ENCODE measurements at places on chromosomes 4 and X.

- no peak for DNase-seq
Observed at GRCh38 chr4:36476135-36476534, 194.7 kb downstream of the DTHD1 start.

- DNase-seq: no peak
Observed at GRCh38 chr4:118033148-118034052, 886 bp upstream of the NDST3 start.

GRCh38 chr4:112910109-112910736 lies 139.2 kb upstream of the ANK2 start:
- peak; percentile 57 for DNase-seq

- no peak for DNase-seq
Observed at GRCh38 chrX:152821145-152821765, 9.3 kb downstream of the CETN2 start.

DNA sequence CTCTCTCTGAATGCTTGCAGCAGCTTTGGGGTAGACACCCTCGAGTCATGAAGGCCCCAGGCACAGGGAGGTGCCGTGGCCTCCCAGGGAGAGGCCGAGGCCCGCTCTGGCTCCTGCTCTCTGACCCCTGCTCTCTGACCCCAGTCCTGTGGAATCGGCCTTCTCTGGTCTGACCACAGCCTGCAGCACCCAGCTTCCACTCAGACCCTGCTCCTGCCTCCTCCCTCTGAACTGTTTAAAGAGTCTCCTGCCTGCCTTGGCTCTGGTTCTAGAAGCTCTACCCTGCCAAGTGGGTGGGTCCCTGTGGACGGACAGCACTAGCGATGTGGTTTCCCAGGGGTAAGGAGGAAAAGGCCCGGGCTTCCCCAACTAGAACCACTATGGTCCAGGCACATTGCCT lies 78.2 kb upstream of the TMEM150C start:
- no peak for DNase-seq

DNA sequence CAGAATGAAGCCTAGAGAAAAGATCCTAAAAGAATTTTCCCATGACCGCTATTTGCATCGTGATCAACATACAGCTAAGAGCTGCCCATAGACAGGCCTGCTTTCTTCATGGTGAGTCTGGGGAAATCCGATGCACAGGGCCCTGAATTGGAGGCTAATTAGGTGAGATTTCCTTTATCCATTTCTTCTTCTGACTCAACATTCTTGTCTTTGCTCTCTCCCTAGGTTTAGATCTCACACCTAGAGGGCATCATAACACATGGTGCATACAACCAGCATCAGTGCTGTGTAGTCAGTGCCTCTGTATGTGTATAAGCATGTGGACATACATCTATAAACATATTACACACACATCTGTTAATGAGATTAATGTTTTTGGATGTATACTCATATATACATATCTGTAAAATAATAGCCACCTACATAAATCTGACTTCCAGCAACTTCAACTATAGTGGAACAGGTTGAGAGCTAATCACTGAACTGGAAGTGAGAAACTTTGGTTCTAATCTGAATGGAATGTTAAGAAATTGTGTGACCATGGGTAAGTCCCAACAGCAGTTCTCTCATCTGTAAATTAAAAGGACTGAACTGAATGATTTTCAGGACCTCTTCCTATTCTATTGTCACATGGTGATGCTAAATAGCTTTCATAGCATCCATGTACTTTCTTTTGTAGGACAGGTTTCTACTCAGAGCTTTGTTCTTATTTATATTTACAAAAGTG lies 17.5 kb downstream of the GATB start:
- DNase-seq: no peak

GRCh38 chr4:24858550-24858949 lies 54.3 kb downstream of the CCDC149 start:
- no peak for DNase-seq

DNA sequence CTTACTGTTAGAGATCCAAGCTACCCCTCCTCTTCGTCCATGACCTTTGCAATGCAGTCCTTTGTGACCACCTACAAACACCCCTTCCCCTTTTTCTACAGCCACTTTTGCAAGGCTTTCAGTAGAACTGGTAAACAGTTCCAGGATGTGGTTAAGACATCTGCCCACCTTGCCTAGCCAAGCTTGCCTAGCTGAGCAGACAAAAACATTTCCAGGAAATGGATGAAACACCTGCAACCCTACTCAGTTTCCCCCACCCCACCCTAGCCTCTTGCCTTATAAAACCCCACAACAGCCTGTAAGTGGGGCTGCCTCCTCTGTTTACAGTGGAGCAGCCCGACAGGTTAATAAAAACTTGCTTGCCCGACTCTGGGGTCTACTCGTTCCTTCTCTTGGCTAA lies 133.8 kb downstream of the ZC4H2 start:
- no peak for DNase-seq

DNA sequence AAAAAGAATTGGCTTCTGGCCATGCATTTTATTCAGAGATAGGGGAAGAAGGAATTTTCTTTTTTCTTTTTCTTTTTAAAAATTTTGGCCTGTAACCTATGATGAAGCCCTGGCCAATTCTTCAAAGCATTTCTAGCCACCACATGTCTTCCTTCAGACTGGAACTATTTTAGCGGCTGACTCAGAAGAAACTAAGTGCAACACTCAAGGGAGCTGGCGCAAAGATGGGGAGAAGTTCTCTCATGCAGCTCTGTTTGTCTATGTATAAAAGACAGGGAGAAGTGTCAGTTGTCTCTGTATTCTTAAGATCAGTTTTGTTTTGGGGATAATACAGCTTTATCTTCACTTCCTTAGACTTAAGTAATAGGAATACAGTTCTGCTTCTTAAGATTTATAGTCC lies 46.1 kb downstream of the MBNL3 start:
- no peak for DNase-seq

DNA sequence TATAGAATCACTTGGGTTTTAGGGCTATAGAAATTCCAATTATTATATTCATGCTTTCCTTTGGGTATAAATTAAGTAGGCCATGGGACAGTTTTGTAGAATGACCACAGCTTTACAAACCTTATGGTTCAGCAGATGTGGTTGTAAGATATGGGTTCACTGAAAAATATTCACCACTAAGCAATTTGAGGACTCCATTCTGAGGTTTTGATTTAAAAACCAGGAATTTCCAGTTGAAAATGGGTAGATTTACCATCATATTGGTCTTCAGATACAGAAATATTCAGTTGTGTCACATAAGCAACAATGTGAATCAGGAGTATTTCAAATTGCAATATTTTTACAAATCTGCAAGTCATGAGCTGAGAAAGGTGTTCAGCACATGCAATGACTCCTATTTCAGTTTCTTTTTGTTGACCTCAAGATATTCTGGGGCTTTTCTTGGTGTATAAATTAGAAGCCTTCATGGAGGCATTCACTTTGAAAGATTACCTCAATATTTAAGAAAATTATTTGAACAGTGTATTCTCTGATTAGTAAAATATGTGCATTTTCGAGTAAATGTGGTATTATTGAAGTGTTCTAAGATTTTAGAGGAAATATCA lies 218.4 kb upstream of the HCCS start:
- DNase-seq: no peak

All from GM04503 (cell line).